Psoas muscle (tissue), 8 donors: ENCODE measurements at places on chromosomes 1 and 21. TPM values are rescaled to one million over a fixed set of nuclear protein-coding genes. Genes with fewer than 3 reads are reported as not detected.

DNA sequence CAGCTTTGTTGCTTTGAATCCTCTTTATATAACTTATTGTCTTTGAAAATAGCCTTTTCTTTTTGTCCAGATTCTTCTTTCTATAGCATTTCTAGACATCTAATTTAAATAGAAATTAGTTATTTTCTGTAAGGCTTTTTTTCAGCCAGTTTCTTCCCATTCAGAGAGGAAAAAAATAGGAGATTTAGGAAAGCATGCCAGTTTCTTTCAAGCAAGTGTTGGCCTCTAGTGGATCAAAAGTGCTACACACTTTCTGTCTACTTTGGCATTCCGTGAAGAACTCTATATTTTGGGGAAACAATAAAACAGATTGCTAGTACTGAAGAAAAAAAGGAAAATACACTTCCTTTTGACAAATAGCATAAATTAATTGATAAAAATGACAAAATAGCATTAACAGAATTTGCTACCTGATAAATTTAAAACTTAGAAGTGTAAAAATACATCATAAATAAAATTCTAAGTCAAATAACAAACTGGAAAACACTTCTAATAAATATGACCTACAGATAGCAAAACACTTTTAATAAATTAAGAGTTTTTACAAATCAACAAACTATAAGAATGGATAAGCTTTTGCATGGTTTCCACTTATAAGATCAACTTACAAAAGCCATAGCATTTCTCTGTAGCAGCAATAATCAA lies 13.1 kb upstream of the EXO1 start:
- no peak for DNase-seq

DNA sequence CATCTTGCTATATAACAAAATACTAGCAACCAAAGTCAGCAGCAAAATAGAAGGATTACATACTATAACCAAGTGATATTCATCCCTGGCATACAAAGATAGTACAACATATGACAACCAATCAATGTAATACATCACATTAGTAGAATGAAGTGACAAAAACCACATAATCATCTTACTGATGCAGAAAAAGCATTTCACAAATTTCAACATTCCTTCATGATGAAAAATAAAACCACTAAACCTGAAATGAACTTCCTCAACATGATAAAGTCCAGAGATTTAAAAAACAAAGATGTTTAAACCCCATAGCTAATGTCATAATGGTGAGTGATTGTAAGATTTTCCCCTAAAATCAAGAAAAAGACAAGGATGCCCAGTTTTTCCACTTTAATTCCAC lies 18.6 kb downstream of the RO60 start:
- no peak for DNase-seq

Gene SELP
- total RNA-seq: 1.4 TPM

- DNase-seq: no peak
Observed at GRCh38 chr1:55060133-55060999, 21.0 kb downstream of the PCSK9 start.

GRCh38 chr1:96474985-96475743 lies 246.4 kb upstream of the PTBP2 start:
- DNase-seq: no peak

- DNase-seq: no peak
Observed at GRCh38 chr1:217495249-217495648, 135.6 kb downstream of the GPATCH2 start.

DNA sequence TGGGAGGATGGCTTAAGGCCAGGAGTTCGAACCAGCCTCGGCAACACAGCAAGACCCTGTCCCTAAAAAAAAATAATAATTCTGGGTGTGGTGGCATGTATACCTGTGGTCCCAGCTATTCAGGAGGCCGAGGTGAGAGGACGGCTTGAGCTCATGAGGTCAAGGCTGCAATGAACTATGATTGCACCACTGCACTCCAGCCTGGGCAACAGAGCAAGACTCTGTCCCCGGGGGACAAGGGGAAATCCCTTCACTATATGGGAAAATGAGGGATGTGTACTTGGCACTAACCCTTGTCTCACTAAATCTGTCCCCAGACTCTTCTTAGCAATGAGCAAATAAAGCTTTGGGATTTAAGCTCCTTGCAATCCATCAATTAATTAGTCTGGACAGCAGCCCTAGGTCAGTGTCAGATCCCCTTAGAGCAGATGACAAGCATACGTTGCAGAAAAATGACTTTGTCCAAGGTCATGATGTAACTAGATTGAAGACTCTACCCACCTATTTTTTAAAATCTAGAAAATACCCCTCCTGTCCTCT lies 9.4 kb downstream of the KDM5B start:
- no peak for DNase-seq

- DNase-seq: no peak
Observed at GRCh38 chr1:111620441-111620971, 917 bp downstream of the RAP1A start.

DNA sequence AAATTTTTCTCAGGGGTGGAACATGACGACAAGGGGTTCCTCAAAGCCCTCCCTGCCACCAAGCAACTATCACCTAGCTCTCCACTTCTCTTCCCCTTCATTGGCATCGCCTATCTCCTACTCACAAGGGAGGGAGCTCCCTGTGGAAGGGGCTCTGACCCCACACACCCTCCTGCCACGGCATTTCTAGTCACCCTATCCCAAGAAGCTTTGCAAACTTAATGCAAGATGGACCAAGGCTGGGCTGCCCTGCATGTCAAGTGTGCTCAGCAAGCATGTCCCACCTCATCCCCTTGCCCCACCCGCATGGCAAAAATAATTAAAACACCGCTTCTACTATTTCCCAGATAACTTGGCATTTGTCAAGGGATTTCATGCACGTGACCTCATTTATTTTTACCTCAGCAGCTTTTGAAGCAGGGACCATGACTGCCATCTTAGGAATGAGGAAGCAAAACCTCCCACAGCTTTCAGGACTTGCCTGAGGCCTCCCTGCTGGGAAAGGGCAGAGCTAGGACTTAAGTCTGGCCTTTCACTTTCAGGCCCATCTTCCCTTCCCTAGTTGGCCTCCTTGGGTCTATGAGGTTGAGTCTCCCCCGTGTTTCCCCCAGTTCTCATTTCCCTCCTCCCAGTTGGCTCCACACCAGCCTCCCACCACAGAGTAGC lies 161.3 kb downstream of the TSEN15 start:
- no peak for DNase-seq

DNA sequence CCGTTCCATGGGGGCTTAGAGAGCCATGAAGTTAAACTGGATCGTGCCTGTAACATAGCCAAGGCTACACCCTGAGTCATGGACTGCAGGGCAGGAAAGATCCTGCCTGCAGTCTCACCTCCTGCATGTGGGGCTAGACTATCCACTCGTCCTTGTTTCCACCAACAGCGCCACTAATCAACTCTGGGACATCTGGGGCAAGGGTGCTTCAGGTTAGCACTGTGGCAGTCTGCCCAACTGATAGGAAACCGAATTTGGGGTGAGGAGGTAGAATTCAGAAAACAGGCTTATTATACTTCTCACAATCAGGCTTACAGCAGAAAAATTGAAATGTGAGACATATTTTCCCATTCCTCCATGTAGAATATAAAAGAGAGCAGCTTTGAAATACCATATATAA lies 85.2 kb upstream of the ADAM30 start:
- DNase-seq: no peak

- DNase-seq: peak; percentile 48
Observed at GRCh38 chr1:82485591-82486369, 685.0 kb downstream of the ADGRL2 start.

DNA sequence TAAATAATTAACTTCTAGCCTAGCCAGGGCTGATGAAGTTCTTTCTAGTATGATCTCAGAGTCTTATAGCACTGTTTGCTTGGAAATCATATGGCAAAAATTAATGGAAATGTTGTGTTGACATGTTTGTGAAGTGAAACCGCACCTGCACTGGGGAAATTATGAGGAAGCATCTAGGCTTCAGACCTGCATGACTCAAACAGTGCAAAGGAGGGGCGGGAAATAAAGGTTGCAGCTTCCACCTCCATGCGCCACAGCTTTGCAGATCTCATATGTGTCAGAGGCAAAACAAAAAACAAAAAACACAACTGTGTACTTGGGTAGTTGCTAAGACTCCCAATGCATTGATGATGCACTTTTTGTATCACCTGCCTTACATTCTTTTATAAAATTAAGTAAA lies 1080.6 kb downstream of the PLA2G4A start:
- DNase-seq: no peak

Gene TXNIP
- total RNA-seq: 1,577 TPM

- DNase-seq: no peak
Observed at GRCh38 chr1:24771574-24771973, 26.3 kb downstream of the CLIC4 start.

Gene TTC39A
- total RNA-seq: 6.0 TPM

Gene TRPM2
- 0.81 TPM for total RNA-seq

GRCh38 chr1:222047366-222047765 lies 305.5 kb upstream of the DUSP10 start:
- no peak for DNase-seq

- no peak for DNase-seq
Observed at GRCh38 chr1:61238359-61238665, 156.0 kb downstream of the NFIA start.

GRCh38 chr1:66686406-66686805 lies 65.9 kb upstream of the DYNLT5 start:
- DNase-seq: no peak

DNA sequence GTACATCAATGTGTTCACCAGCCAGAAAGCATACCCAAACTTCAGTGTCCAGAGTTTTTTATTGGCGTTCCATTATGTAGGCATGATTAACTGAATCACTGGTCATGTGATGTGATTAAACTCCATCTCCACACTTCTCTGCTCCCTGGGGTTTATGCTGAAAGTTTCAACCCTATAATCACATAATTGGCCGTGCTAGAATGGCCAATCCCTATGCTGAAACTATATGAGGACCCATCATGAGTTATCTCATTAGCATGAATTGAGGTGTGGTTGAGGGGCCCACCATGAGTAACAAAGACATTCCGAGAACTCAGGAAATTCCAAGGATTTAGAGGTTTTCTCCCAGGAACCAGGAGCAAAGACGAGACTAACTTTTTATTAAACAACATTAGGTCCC lies 31.8 kb upstream of the FBXO28 start:
- no peak for DNase-seq

DNA sequence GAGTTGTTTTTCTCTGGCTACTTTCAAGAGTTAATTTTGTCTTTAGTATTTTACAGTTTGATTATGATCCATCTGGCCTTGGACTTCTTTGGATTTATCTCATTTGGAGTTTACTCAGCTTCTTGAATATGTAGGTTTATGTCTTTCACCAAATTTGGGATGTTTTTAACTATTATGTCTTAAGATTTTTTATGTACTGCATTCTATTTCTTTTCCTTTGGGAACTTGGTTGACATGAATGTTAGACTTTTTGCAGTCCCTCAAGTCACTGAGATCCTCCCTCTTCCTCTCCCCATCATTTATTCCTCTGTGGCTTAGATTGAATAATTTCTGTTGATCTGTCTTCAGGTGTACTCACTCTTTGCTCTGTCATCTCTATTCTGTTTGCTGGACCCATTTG lies 112.0 kb downstream of the XPR1 start:
- DNase-seq: no peak

- DNase-seq: no peak
Observed at GRCh38 chr1:231065510-231066241, 25.6 kb upstream of the FAM89A start.

DNA sequence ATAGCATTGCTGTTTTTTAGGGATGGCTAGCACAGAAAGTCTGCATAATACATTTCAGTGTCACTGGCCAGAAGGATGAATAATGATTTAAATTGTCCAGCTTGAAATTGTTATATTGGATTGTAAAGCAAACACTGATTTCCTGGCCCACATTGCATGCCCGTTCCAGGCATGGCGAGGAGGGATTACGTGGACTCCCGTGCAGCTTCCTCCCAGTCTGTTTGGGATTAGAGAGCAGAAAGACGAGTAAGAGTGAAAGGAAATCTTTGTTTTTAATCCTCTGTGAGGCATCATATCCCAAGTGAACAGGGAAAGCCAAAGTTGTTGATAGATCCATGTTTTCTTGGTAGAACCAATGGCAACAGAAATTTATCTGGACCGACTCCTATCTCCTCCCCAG lies 8.4 kb downstream of the TRIM58 start:
- no peak for DNase-seq

Gene COL24A1
- 0.18 TPM for total RNA-seq

Gene ARHGEF19
- 1.4 TPM for total RNA-seq

DNA sequence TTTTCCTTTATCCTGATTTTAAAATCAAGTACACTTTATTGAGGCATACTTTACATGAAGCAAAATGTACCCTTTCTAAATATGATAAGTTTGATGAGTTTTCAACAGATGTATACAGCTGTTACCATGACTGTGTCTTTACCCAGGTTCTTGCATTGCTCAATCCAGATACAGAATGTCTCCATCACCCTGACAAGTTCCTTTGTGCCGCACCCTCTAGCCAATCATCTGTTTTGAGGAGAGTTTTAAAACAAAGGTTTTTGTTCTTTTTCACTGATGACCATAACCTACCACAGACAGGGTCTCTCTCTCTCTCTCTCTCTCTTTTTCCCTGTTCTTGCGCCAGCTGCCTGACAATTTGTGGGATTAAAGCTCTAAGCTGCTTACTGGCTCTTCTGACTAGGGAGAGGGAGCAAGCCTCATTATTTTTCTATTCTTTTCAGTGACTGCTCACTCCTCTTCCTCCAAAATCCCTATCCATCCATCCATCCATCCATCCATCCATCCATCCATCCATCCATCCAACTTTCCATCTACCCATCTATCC lies 1.2 kb upstream of the KCNE1 start:
- no peak for DNase-seq

GRCh38 chr1:206658264-206658980 lies 23.1 kb downstream of the DYRK3 start:
- peak; percentile 82 for DNase-seq

- no peak for DNase-seq
Observed at GRCh38 chr1:57307392-57308170, 116.3 kb downstream of the DAB1 start.

- DNase-seq: no peak
Observed at GRCh38 chr1:90591970-90592356, 125.1 kb downstream of the BARHL2 start.

DNA sequence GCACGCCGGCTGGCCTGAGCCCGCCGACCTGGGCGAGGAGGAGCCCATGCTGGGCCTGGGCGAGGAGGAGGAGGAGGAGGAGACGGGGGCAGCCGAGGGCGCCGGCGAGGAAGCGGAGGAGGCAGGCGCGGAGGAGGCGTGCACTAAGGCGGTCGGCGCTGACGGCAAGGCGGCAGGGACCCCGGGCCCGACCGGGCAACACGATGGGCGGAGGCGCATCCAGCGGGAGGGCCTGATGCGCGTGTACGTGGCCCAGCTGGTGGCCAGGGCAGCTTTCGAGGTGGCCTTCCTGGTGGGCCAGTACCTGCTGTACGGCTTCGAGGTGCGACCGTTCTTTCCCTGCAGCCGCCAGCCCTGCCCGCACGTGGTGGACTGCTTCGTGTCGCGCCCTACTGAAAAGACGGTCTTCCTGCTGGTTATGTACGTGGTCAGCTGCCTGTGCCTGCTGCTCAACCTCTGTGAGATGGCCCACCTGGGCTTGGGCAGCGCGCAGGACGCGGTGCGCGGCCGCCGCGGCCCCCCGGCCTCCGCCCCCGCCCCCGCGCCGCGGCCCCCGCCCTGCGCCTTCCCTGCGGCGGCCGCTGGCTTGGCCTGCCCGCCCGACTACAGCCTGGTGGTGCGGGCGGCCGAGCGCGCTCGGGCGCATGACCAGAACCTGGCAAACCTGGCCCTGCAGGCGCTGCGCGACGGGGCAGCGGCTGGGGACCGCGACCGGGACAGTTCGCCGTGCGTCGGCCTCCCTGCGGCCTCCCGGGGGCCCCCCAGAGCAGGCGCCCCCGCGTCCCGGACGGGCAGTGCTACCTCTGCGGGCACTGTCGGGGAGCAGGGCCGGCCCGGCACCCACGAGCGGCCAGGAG lies 7.2 kb upstream of the IBA57 start:
- peak; percentile 45 for DNase-seq

GRCh38 chr1:50111503-50111902 lies 2.8 kb downstream of the ELAVL4 start:
- DNase-seq: no peak
